Spleen (tissue), 13 donors: ENCODE measurements at places on chromosomes 12 and 14. TPM values are rescaled to one million over a fixed set of nuclear protein-coding genes. Genes with fewer than 3 reads are reported as not detected.

The SERPINA3 gene
- total RNA-seq = 9.8 TPM

DNA sequence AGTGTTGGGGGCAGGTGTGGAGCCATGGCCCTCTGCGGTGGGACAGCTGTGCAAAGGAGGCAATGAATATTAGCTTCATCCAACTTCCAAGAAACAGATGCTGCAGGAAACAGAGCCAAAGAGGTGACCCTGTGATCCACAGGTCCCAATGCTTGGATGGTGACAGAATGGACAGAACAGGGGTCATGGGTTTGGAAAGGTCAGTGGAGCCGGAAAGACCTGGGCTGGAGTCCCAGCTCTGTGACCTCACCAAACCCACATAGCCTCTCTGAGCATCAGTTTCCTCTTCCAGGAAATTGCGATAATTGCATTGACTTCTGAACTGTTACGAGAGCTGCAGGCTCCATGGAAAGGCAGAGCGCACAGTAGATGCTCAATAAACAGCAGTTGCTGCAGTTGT is 110.2 kb upstream of the GSC start:
- no peak for DNase-seq

GRCh38 chr14:99382071-99382470 is 98.6 kb downstream of the SETD3 start:
- DNase-seq = peak; percentile 40

GRCh38 chr14:81164167-81164774 is 56.5 kb downstream of the GTF2A1 start:
- no peak for DNase-seq

The TMEM233 gene
- total RNA-seq = 0.34 TPM

The CDKN1B gene
- total RNA-seq = 75.4 TPM

GRCh38 chr14:105028251-105028927 is 7.5 kb upstream of the CDCA4 start:
- no peak for DNase-seq

- DNase-seq = no peak
Observed at GRCh38 chr12:84912198-84913128, at the start of gene SLC6A15. Gene SLC6A15 (minus strand): TSS chr12:84912799. CDS start chr12:84892120, 20,679 bp downstream.

- no peak for DNase-seq
Observed at GRCh38 chr14:55077170-55078151, 26.0 kb downstream of the MAPK1IP1L start.

The OAS2 gene
- total RNA-seq = 71.4 TPM

The ISM2 gene
- 0.13 TPM for total RNA-seq

GRCh38 chr14:82359201-82359600 is 825.5 kb upstream of the SEL1L start:
- DNase-seq = no peak

- DNase-seq = no peak
Observed at GRCh38 chr14:34983786-34984185, 994 bp downstream of the SRP54 start.

The BMP4 gene
- 3.7 TPM for total RNA-seq

The TMEM117 gene
- 5.4 TPM for total RNA-seq

GRCh38 chr12:42631513-42631912 is 42.0 kb upstream of the PRICKLE1 start:
- no peak for DNase-seq
